CD4-positive, alpha-beta T cell treated with Interleukin-15 for 4 hours (primary cell): ENCODE measurements at places on chromosomes 1 and 21.
A peak's percentile ranks its signal among the peaks of the same experiment; 100 is the strongest.

DNA sequence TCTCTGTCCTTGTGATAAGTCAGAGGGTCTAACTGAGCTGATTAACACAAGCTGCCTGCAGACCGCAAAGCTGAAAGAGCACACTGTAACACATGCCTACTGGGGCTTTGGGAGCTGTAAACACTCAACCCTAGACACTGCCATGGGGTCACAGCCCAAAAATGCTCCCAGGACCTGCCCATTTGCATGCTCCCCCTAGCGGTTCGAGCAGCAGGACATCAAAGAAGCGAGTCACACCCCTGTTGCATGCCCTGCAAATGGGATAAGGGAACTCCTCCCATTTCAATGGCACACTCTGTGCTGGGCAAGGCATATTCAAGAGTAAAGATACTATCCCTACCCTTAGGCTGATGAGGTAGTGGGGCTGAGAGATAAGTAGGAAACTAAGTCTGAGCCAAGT is 22.8 kb downstream of the LCE3E start:
- no peak for DNase-seq

DNA sequence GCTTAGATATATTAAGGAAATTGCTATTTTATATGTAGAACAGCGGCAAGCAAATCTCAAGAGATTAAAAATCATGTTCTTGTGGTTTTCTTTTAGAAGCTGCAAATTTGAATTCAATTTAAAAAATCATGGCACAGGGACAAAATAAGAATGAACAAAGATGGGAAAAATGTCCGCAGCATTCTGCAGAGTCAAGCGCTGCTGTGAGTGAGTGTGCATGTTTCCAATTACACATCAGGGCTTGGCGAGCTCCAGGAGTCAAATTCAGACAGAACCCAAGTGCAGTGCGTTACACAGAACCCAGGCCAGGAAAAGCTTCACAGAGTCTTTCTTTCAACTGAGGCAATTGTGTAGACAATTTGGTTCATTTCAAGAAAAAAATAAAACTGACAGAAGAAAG is 33.3 kb upstream of the ERG start:
- DNase-seq = no peak

DNA sequence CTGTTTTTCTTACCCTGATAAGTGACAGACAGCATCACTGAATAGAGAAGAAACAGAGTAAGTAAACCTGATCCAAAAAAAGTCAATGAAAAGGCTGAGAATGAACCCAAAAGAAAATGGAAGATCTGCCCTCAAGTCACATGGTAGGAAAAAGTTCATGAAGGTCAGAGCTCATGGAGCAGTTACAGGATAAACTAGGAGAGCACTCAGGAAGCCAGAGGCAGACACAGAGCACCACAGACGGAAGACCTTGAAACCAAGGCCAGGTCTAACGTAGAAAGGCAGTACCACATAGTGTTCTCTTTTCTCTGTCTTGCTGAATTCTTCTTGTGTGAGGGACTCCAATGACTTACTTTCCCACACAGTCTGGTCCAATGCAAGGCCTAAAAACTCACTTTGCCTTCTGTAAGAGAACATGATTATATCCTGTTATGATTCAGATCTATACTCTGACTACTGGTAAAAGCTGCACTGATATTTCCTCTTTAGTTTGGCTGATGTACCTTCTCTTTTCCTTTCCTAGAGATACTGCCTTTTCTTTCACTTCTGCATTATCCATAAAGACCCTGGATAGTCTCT is 40.8 kb downstream of the RTCA start:
- no peak for DNase-seq

- DNase-seq = peak; percentile 62
These were observed 22.8 kb downstream of the LHX4 start for GRCh38 chr1:180252638-180253536.

- DNase-seq = no peak
These were observed 56.7 kb downstream of the CAMK2N1 start for GRCh38 chr1:20429296-20429695.
